ENCODE measurements at places on chromosomes 4 and X.

DNA sequence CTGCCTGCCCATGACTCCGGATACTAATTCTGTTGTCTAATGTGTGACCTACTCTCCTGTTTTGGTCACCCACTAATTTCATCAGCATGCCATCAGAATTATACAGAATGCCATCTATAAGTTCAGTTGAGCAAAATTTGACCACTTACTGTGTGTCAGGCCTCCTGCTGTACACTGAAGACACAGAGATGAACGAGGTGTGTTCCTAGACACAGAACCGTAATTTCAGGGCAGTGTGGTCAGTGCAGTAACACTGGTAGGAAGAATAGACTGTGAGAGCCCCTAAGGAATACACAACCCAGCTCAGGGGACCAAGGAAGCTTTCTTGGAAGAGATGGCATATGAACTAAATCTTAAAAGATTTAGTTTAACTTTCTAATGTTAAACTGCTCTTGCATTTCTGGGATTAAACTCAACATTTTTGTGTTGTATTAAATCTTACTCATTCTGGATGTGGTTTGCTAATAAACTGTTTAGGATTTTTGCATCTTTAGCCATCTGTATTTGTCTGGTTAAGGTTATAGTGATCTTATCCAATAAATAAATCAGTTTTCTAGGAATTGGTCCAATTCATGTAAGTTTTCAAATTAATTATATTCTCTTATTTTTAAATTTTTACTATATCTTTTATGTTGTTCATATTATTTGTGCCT lies 34.3 kb downstream of the KANTR start:
- no peak for DNase-seq

- no peak for DNase-seq
These were observed 230.9 kb downstream of the IQCM start for GRCh38 chr4:149584722-149585121.

DNA sequence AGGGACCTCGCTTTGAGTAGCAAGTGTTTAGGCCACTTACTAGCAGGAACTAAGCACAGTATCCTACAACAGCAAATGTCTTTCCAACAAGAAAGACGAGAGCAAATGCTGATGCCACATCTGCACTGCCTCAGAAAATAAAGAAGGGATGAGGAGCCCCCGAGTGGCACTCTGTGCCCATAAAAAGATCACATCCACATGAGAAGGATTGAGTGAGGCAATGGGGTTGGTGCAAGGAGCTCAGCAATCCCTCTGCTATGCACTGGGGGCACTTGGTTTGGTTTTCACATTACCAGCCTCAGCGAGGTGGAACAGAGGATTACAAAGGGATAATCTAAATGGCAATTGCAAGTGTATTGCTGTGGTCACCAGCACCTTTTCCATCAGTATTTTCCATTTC lies 252.8 kb upstream of the SLC7A11 start:
- DNase-seq, result no peak

GRCh38 chr4:131531087-131531486 lies 1618.0 kb upstream of the PCDH10 start:
- no peak for DNase-seq

DNA sequence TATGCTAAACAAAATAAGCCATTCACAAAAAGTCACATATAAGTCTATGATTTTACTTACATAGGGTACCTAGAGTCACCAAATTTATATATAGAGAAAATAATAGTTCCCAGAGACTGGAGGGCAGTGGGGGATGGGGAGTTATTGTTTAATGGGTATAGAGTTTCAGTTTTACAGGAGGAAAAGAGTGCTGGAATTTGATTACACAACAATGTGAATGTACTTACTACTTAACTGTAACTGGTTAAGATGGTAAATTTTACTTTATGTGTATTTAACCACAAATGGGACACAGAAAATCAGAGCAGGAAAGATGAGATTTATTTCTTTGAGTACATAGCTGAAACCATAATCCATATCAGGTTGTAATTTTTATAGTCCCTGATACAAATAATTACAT lies 144.4 kb downstream of the TMA16 start:
- no peak for DNase-seq

GRCh38 chrX:49186125-49187027 lies at the start of gene PRICKLE3:
Gene PRICKLE3 (minus strand): TSS chrX:49186373. CDS start chrX:49186297, 76 bp downstream.
- peak; percentile 69 for DNase-seq

DNA sequence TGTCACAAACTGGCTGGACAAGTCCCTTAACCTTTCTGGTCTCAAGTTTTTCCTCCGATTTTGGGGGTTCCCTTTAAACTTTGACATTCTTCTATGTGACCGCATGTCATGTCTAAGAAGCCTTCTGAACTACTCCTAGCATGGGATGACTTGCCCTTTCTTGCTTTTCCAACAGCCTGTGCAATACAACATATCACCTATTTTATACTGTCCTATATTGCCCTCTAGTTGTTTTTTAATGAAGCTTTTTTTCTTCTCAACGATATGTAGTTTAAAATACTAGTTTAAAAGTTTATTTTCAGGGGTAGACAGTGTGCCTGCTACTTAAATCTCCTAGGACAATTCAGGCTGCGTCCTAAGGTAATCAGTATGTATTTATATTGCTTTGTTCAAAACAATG lies 1.0 kb upstream of the IGBP1 start:
- no peak for DNase-seq

GRCh38 chrX:47605024-47605423 lies 14.6 kb downstream of the SYN1 start:
- no peak for DNase-seq

GRCh38 chr4:45475548-45475947 lies 648.3 kb downstream of the GABRG1 start:
- no peak for DNase-seq

DNA sequence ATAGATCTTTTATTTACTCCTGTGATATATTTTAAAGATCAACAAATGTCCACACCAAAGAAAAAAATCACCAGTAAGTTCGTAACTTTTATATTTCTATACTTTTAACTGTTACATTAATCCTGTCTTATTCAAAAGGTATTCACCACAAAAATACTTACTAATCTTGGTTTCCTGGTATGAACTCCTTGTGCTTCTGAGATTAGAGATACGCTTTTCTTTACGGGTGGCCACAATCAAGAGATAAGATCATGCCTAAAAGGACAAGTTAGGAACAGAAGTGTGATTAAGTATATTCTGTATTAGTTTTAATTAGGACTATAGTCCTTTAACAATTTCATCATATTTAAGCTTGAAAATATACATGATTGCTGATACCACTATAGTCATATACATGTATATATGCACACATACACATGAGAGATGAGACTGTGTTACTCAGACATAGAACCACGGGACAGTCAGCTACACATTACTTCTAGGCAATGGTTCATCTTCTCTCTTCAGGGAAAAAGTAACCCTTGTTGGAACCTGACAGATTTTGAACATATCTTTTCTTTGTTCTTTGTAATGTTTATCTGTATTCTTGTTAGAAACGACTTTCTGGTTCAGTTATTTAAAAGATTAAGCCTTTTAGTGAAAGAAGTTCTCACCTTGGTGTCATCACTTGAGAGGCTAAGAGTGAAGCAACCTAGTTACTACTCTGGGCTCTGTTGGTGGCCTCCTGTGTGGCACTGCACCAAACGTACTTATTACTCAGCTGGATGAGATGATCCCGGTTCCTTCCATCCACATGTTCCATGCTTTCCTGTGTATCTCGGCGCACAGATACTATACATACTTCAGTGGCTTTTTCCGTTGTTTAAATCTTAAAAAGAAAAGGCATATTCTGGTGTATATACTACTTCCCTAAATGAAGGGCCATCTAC lies 146.1 kb downstream of the CBR4 start:
- no peak for DNase-seq

GRCh38 chr4:95831166-95831565 lies 8.7 kb upstream of the PDHA2 start:
- no peak for DNase-seq

GRCh38 chrX:107826238-107827029 lies 768 bp downstream of the MID2 start:
- DNase-seq, result no peak

DNA sequence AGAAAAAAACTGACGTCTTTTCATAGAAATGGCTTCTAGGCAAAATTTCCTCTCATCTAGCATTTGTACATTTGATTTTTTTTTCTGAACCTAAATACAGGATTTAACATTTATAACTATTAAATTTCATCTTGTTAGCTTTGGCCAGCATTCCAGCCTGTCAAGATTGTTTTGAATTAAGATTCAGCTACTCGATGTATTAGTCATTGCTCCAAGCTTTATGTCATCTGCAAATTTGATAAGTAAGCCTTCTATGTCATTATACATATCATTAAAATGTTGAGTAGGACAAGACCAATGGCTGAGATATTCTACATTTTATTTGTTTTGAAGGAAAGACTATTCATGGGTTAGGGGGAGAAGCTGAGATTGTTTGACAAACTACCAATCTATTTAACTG lies 46.7 kb downstream of the DDX53 start:
- DNase-seq, result no peak

DNA sequence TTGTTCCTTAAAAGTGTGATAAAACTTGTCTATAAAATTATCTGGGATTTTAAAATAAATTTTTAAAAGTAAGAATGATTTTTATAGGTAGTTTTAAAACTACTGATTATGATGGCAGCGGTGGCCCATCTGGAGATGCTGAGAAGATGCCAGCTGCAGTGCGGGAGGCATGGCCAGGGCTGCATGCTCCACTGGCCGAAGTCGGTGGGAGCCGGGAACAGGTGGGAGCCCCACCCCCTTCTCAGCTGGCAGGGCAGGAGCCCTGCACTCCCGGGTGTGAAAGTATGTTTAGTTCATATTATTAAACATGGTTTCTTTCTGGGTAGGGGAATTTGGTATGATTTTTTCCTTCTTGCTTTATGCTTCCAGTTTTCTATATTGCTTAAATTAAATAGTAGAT lies 63.8 kb downstream of the CORIN start:
- DNase-seq, result no peak

DNA sequence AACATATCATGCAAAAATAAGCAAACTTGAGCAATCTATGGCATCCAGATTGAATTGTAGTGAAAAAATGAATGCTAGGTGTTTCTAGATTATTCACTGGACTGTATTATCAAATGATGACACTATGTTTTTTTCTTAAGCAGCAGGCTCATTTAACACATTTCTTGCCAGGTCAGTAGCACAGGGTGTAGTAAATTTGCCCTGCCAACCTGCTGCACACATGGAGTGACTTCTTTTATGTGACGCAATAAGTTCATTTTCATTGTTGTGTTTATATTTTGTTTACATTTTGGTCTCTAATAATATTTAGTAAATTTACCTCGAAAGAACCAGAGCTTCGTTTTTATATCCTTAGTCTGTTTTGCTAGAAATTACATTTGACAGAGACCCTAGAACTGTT lies 9.5 kb downstream of the VBP1 start:
- DNase-seq, result no peak

DNA sequence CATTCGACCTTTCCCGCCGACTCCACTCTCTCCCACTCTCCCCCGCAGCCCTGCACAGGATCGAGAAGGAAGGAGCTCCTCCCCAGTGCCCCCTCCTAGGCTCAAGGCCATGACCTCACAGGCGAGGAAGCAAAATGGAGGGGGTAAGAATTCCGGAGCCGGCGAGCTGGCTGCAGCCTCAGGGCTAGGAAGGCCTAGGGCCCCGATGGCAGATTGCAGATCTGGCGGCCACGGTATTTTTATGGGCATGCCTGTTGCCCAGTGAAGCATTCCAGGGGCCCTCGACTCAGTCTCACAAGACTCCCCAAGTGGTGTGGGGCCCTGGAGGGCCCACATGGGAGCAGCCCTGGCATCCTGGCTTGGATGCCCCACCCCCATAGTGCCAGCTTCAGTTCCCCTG lies 942 bp upstream of the L1CAM start:
- DNase-seq, result no peak

- DNase-seq, result no peak
These were observed 2.2 kb upstream of the DCUN1D4 start for GRCh38 chr4:51840781-51841180.

Data from CD4-positive, alpha-beta T cell treated with Interleukin-15 for 4 hours (primary cell).